Small intestine (tissue), 16 donors: ENCODE measurements at places on chromosomes 4 and X. TPM values are rescaled to one million over a fixed set of nuclear protein-coding genes. Genes with fewer than 3 reads are reported as not detected.
A peak's percentile ranks its signal among the peaks of the same experiment; 100 is the strongest.

DNA sequence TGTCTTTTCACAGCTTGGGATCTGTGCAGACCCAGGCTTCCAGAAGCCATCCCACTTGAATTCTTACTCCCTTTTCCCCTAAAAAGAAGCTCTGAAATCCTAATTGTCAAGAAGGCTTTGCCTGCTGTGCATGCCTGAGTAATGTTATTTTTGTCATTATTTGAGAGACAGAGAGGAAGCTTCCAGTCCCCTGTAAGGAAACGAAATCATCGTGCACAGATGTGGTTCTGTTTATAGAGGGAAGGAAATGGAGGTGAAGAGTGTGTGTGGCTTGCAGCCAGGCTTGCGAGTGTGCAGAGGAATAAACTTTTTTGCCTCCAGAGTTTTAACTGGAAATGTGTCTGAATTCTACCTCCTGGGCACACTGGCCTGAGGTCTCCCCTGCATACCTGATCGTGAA lies 70.2 kb downstream of the TBL1X start:
- DNase-seq, result no peak

GRCh38 chrX:134849390-134849789 lies 141.4 kb upstream of the SMIM10 start:
- no peak for DNase-seq

DNA sequence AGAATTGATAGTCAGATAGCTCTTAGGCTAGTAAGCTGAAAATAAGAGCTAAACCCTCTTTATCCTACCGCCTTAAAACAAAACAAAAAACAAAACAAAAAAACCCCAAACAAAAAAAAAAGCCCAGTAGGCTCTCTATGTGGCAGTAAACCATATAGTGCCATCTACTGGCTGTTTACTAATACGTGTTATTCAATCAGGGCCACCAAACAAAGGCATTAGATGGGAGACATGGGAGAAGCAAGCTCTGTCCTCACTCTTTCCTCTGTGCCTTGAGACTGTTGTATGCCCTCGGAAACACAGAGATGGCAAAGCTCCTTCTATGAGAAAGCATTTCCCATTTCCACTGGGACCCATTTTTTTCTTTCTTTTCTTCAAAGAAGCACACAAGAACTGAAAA lies 148.8 kb upstream of the MID1 start:
- DNase-seq, result peak; percentile 5

GRCh38 chrX:31228415-31228832 lies 156.6 kb upstream of the FTHL17 start:
- peak; percentile 39 for DNase-seq

GRCh38 chr4:174686826-174687225 lies 142.2 kb downstream of the GLRA3 start:
- no peak for DNase-seq

DNA sequence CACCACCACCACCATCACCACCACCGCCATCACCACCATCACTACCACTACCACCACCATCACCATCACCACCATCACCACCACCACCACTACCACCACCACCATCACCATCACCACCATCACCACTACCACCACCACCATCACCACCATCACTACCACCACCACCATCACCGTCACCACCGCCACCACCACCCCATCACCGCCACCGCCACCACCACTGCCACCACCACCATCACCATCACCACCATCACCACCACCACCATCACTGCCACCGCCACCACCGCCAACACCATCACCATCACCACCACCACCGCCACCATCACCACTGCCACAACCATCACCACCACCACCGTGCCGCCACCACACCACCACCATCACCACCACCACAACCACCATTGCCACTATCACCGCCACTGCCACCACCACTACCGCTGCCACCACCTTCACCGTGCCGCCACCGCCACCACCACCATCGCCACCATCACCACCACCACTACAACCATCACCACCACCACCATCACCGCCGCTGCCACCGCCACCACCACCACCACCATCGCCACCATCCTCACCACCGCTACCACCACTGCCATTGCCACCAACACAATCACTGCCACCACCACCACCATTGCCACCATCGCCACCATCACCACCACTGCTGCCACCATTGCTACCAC lies 1511.3 kb upstream of the AGA start:
- no peak for DNase-seq

DNA sequence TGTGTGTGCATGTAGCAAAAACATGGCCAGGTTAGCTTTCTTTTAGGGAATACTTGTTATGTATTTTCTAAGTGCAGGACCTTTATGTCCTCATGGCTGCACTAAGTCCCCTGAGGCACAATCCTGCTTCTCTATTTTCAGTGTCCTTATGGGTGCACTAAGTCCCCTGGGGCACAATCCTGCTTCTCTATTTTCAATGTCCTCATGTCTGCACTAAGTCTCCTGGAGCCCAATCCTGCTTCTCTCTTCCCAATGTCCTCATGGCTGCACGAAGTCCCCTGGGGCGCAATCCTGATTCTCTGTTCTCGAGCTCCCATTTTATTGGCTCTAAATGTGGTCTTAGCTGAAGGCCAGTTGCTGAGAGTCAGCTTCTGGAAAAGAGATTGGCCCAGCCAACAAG lies 49.7 kb upstream of the GPRIN3 start:
- no peak for DNase-seq

GRCh38 chrX:40278340-40279090 lies 180.8 kb upstream of the BCOR start:
- DNase-seq, result peak; percentile 27

DNA sequence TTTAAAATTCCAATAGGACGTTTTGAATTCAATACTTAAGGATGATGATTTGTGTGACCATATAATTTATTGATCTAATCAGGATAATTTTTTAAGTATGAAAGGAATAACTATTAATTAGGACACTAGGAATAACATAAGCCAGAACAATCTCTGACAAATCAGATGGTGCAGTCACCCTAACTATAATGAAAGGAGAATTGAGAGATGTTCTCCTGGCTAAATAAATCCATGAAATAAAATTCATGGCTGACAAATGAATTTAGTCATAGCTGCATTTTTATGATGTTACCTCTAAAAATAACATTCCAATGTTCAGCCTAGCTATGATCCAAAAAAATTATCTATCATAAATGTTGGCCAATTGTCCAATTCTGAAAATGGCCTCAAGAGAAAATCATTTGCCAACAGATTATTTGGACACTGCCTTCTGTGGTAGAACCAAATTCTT lies 190.6 kb upstream of the NEIL3 start:
- DNase-seq, result no peak

DNA sequence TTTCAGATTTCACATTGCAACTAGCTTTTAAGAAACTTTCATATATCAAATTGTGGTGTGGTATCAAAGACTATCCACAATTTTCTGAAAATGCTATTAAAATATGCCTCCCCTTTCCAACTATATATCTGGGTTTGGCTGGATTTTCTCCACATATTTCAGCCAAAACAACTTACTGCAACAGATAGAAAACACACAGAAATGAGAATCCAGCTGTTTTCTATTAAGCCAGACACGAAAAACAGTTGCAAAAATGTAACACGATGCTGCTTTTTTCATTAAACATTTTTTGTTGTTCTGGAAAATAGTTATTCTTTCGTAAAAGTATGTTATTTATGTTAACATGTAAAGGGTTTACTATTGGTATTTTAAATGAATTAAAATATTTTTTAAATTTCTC lies 33.1 kb downstream of the DCTD start:
- DNase-seq, result no peak

DNA sequence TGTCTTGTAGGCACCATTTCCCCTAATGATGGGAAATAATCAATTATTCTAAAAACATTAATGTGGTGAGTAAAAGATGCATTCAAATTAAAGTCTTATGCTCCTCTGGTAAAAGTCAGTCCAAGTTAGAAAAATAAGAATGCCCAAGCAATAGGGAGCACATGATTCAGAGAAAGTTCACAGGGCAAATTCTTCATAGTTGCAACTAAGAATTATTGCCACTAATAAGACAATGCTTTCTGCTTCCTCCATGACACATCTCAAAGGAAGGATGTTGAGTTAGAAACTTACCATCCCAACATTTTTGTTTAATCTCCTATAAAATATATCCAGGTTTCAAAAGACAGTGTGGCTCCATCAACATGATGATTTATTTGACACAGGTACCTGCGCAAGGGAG lies 26.3 kb downstream of the PHOX2B start:
- DNase-seq, result no peak

GRCh38 chr4:11341337-11342043 lies 87.2 kb downstream of the HS3ST1 start:
- no peak for DNase-seq

DNA sequence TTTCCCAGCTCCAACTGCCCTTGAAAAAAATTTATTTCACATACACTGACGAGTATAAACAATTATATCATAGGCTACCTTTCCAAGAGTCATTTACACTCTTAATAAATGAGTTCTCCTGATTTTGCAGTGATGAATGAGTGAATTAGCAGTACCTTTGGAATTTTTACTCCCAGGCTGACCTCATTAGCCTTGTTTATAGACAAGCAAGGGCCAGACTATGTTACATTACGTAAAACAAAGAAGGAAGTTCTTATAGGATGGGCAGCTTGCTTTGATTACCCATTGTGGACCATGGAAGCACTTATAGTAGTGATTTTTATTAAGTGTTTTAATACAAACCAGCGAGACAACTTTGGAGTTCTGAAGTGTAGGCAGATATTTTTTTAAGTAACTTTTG lies 112.9 kb upstream of the C1QTNF7 start:
- no peak for DNase-seq

DNA sequence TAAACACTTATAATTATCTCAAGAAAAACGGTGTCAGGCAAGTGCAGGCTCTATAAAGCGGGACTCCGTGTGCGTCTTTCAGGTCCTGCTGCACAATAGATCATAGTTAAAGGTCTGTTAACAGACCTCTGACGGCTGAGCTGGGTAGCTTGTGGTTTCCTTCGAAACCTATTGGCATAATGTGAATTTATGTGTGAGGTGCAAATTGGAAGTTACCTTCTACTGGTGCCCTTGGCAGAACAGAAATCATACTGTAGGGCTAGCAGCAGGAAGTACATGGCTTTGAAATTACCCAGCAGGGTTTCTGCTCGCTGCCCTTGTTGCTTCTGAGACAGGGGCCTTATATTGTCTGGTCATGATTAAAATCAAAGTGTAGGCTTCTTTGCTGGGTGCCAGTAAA lies 216.4 kb upstream of the HAND2 start:
- no peak for DNase-seq

GRCh38 chr4:108725457-108725856 lies 37.4 kb downstream of the ETNPPL start:
- DNase-seq, result no peak

- DNase-seq, result peak; percentile 69
These were observed 220.4 kb downstream of the SPRY1 start for GRCh38 chr4:123616951-123617461.

DNA sequence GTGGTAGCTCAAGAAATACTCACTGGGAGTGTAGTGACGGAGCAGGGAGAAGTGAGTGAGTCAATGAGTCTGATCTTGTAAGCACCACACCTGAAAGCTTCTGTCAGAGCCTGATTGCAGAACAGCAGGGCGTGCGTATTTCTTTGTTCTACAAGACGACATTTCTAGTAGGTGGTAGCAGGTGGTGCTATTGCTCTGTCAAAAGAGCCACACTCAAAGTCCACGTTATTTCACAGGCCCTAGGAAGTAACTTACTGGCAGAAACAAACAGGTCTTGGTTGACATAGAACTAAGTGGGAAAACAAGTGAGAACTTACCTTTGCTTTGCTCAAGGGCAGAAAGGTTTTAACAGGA lies 46.4 kb upstream of the SPRY1 start:
- DNase-seq, result peak; percentile 90

DNA sequence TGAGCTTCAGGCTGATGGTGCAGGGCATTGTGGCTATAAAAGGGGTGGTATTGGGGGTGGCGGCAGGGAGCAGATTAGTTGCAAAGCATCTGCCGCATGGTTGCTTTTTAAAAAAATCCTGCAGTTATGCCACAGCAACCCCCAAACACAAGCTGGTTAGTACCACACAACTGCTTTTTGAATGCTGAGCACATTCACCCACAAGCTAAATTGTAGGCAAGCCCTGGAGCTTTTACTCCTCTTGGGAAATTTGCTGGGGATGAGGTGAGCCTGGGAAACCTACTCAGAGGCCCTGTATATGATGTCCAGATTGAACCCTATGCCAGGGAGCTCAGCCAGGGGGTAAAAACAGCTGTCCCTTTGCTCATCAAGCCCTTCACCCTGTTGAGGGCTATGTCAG lies 33.8 kb upstream of the TRIM2 start:
- DNase-seq, result no peak

DNA sequence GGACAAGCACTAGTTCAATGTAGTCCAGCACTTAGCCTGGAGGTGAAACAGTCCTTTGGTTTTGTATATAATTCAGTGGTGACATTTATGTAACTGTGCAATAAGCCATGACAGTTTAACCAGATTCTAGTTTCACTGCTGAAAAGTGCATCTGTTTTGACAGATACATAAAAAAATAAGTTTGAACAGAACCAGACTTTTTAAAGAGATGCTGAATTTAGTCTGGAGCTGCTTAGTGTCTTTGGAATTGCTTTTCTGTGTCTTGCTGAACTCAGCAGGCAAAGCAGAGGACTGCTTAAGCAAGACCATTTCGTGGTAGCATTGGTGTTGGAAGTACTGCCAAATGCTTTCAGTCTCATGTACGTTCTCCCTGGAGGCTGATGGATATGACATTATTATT lies 393.5 kb downstream of the MAPK10 start:
- DNase-seq, result no peak

Gene ZBTB33
- polyA plus RNA-seq, result 3.8 TPM

Gene SSX2B
- polyA plus RNA-seq, result not detected

Gene CFI
- 8.1 TPM for polyA plus RNA-seq

Gene L1CAM
- polyA plus RNA-seq, result not detected

Gene CHST7
- polyA plus RNA-seq, result not detected

Gene RENBP
- polyA plus RNA-seq, result 11.3 TPM
